ENCODE measurements at places on chromosomes 11 and 22. TPM values are rescaled to one million over a fixed set of nuclear protein-coding genes. Genes with fewer than 3 reads are reported as not detected.

SMTNL1 gene
- not detected for total RNA-seq

XKR3 gene
- total RNA-seq: not detected

PKP3 gene
- total RNA-seq: 0.12 TPM

PRR5 gene
- 15.4 TPM for total RNA-seq

GSC2 gene
- not detected for total RNA-seq

HSCB gene
- 20.4 TPM for total RNA-seq

OR6T1 gene
- not detected for total RNA-seq

MPZL2 gene
- 39.4 TPM for total RNA-seq

PLEKHA7 gene
- total RNA-seq: 3.6 TPM

P2RY2 gene
- total RNA-seq: not detected

SLC5A1 gene
- total RNA-seq: not detected

PEX16 gene
- total RNA-seq: 39.4 TPM

OR52H1 gene
- not detected for total RNA-seq

SYNGR1 gene
- total RNA-seq: 1.2 TPM

FGF3 gene
- total RNA-seq: not detected

DEUP1 gene
- not detected for total RNA-seq

KDM2A gene
- total RNA-seq: 82.7 TPM

NUCB2 gene
- 49.4 TPM for total RNA-seq

CARNS1 gene
- total RNA-seq: 1.4 TPM

COMT gene
- total RNA-seq: 113 TPM

RASL10A gene
- 0.78 TPM for total RNA-seq

TMPRSS6 gene
- 27.8 TPM for total RNA-seq

CREB3L1 gene
- total RNA-seq: 0.61 TPM

ALX4 gene
- not detected for total RNA-seq

SLC22A6 gene
- not detected for total RNA-seq

SCUBE1 gene
- 0.39 TPM for total RNA-seq

OR2AT4 gene
- total RNA-seq: not detected

ACTN3 gene
- 0.31 TPM for total RNA-seq

EHF gene
- total RNA-seq: not detected

UBQLN3 gene
- total RNA-seq: 0.10 TPM

CSF2RB gene
- 1.4 TPM for total RNA-seq

PVALB gene
- not detected for total RNA-seq

TAGLN gene
- total RNA-seq: 5.4 TPM

APOL1 gene
- 27.2 TPM for total RNA-seq

TESMIN gene
- total RNA-seq: 8.8 TPM

MCAM gene
- 15.7 TPM for total RNA-seq

ZP1 gene
- not detected for total RNA-seq

GP1BB gene
- not detected for total RNA-seq

INS gene
- not detected for total RNA-seq

HDHD5 gene
- 22.0 TPM for total RNA-seq

GRM5 gene
- not detected for total RNA-seq

C11orf91 gene
- total RNA-seq: not detected

CD3G gene
- total RNA-seq: 82.9 TPM
